ENCODE measurements at places on chromosomes 1 and 21. TPM values are rescaled to one million over a fixed set of nuclear protein-coding genes. Genes with fewer than 3 reads are reported as not detected.

GRCh38 chr1:87508247-87508787, 179.6 kb downstream of the LMO4 start:
- no peak for DNase-seq

GRCh38 chr1:12173631-12174121, 6.9 kb downstream of the TNFRSF1B start:
- DNase-seq, result no peak

GRCh38 chr21:40901691-40902090, 54.7 kb upstream of the DSCAM start:
- DNase-seq, result no peak

GRCh38 chr21:17359781-17360180, 153.1 kb upstream of the CXADR start:
- DNase-seq, result no peak

GREM2 gene
- not detected for total RNA-seq

GRCh38 chr1:9459816-9460407, 79.4 kb upstream of the SLC25A33 start:
- no peak for DNase-seq

GSTM4 gene
- total RNA-seq, result 17.3 TPM
